ENCODE measurements at places on chromosomes 3 and 15.

- no peak overlapping the region for H3K27ac ChIP-seq
- H3K27me3 ChIP-seq = no peaks in the 10 kb centered on the region
- H3K4me3 ChIP-seq = peak overlapping the region; percentile 45
- peak; percentile 72 for DNase-seq
- H3K36me3 ChIP-seq = no peaks in the 10 kb centered on the region
These were observed 278.0 kb downstream of the FOXP1 start for GRCh38 chr3:71305231-71306206.

- H3K36me3 ChIP-seq = no peaks in the 10 kb centered on the region
- no peak overlapping the region for H3K27ac ChIP-seq
- H3K27me3 ChIP-seq = no peaks in the 10 kb centered on the region
- no peaks in the 10 kb centered on the region for H3K4me1 ChIP-seq
- DNase-seq = no peak
- no peak overlapping the region for H3K4me3 ChIP-seq
These were observed 222.2 kb upstream of the GADL1 start for GRCh38 chr3:31116651-31117050.

- H3K4me3 ChIP-seq = no peak overlapping the region
- peaks cover 3% of the 10 kb centered on the region for H3K4me1 ChIP-seq
- no peak for DNase-seq
These were observed 36.7 kb upstream of the HES1 start for GRCh38 chr3:194099215-194099614.

- H3K4me3 ChIP-seq = no peak overlapping the region
- no peak for DNase-seq
- H3K36me3 ChIP-seq = no peaks in the 10 kb centered on the region
- H3K27me3 ChIP-seq = no peaks in the 10 kb centered on the region
- H3K4me1 ChIP-seq = peaks cover 21% of the 10 kb centered on the region
- no peak overlapping the region for H3K27ac ChIP-seq
These were observed 46.1 kb downstream of the SMAD6 start for GRCh38 chr15:66747886-66748707.

DNA sequence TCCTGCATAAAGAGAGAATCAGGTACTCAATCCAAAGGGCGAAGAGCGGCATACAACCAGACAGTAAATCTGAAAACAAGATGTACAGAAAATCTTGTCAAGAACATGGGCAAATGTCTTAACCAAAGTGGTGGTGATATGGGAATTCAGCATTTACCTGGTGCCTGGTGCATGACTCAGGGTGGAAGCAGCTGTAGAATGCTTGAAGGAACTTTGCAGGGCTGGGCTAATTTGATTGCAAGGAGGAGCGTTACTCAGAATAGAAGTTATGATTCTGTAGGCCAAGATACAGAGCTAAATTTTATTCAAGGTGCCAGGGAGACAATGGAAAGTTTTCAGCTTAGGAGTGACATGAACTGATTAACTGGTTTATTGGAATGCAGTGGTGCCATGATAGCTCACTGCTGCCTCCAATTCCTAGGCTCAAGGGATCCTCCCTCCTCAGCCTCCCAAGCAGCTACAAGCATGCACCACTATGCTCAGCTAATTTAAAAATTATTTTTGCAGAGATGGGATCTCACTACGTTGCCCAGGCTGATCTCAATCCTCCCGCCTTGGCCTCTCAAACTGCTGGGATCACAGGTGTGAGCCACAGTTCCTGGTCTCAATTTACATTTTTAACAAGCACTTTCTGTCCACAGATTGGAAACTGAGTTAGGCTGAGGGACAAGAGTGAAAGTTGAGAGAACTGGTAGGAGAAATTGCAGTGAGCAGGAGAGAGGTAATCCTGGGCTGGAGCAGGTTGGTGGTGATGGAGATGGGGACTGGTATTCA lies 91.5 kb upstream of the TBC1D5 start:
- H3K4me1 ChIP-seq = no peaks in the 10 kb centered on the region
- H3K27ac ChIP-seq = no peak overlapping the region
- no peaks in the 10 kb centered on the region for H3K27me3 ChIP-seq
- H3K36me3 ChIP-seq = no peaks in the 10 kb centered on the region
- no peak overlapping the region for H3K4me3 ChIP-seq

DNA sequence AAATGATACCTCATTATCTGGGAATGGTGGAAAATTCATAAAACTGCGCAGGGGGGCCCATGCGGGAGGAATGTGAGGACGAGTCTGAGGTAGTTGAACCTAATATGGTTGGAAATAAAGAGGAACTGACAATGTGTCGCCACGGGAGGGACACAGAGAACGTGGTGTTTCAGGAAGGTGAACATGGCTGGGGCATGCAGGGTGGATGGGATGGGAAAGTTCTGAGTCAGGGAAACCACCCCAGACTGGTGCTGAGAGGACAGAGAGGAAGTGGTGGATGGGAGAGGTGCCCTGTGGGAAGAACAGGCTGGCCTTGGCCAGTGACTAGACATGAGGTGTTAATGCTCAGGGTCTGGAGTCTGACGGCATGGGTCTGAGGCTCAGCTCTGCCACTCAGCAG lies 137.1 kb upstream of the WNT5A start:
- no peak for DNase-seq
- H3K27me3 ChIP-seq = no peaks in the 10 kb centered on the region
- H3K27ac ChIP-seq = no peak overlapping the region

GRCh38 chr15:80462111-80462510 lies 57.9 kb downstream of the ARNT2 start:
- no peaks in the 10 kb centered on the region for H3K36me3 ChIP-seq
- no peaks in the 10 kb centered on the region for H3K27me3 ChIP-seq
- no peak for DNase-seq
- no peak overlapping the region for H3K27ac ChIP-seq
- no peak overlapping the region for H3K4me3 ChIP-seq
- no peaks in the 10 kb centered on the region for H3K4me1 ChIP-seq

DNA sequence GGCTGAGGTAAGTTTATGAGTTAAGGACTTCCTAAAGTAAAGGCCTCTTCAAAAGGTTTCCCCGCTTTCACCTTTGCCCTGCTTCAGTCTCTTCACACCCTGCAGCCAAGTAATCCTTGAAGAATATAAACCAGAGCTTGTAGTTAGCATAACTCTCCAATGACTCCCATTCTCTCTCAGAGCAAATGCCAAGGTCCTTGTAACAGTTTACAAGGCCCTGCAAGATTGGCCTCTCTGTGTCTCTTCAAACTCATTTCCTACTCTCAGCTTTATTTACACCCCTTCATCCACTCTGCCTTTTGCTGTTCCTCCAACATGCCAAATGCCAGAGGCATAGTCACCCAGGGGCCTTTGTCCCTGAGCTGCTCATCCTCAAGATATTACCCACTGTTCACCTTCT lies 60.5 kb upstream of the MME start:
- H3K27me3 ChIP-seq = no peaks in the 10 kb centered on the region
- no peak overlapping the region for H3K27ac ChIP-seq
- no peak overlapping the region for H3K4me3 ChIP-seq
- no peaks in the 10 kb centered on the region for H3K36me3 ChIP-seq
- no peak for DNase-seq

DNA sequence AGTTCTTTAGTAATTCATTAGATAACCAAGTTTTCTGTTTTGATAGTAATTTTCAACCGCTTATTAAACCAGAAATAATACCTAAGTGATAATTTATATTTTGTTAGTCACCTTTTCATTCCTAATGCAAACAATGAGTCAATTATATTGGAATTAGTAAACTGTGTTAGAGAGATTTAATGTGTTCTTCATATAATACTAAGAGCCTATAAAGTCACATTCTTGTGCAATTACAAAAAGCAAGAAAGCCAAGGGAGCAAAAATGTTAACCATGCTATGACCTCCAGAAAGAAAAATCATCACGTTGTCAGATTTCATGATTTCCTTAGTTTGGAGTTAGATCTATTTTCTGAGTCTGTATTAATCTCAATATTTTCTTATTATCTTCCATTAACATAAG lies 108.8 kb upstream of the SAMMSON start:
- no peak overlapping the region for H3K4me3 ChIP-seq
- H3K27ac ChIP-seq = no peak overlapping the region
- no peak for DNase-seq
- H3K27me3 ChIP-seq = peaks cover 2% of the 10 kb centered on the region

DNA sequence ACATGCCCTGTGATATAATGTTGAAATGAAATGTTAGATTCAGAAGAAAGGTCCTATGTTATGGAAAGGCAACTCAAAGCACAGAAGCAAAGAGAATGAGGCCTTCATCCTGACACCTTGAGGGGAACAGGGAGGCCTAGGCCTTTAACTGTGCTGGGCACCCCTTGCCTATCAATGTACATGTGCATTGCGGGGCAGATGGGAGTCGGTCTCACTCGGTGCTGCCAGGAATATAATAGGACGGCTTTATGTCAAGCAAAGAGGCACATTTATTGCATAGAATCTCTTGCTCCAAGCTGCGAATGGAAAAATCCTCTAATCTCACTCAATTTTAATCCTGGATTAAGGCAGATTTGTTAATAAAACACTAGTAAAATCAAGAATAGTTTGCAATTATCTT lies 301.0 kb upstream of the SOX14 start:
- H3K4me1 ChIP-seq = peaks cover 1% of the 10 kb centered on the region
- H3K36me3 ChIP-seq = no peaks in the 10 kb centered on the region
- no peak for DNase-seq
- no peaks in the 10 kb centered on the region for H3K27me3 ChIP-seq
- H3K4me3 ChIP-seq = no peak overlapping the region
- no peak overlapping the region for H3K27ac ChIP-seq

- H3K4me1 ChIP-seq = peaks cover 5% of the 10 kb centered on the region
- H3K4me3 ChIP-seq = no peak overlapping the region
- no peak overlapping the region for H3K27ac ChIP-seq
- H3K27me3 ChIP-seq = no peaks in the 10 kb centered on the region
- DNase-seq = no peak
These were observed 291.2 kb upstream of the C2CD4B start for GRCh38 chr15:62456011-62456920.

DNA sequence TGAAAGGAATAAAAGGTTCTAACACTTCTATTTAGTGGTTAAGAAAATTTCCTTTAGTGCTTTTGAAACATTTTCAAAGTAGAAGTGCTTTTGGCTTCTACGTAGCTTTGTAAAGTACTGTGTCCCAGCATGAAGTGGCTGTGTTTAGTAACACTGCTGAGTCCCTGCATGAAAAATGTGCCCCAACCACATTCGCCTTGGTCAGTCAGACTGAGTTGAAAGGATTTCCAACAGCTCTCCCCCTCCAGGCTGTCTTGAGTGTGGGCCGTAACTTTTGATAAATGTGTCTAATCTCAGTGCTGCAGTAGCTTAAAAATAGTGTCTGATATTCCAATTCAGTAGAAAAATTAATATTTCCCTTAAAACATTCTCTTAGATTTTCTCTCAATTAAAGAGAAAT lies 115.0 kb downstream of the NR1D2 start:
- H3K4me1 ChIP-seq = no peaks in the 10 kb centered on the region
- no peaks in the 10 kb centered on the region for H3K27me3 ChIP-seq
- DNase-seq = peak; percentile 18
- no peak overlapping the region for H3K27ac ChIP-seq
- H3K4me3 ChIP-seq = no peak overlapping the region

GRCh38 chr15:39403640-39404117 lies 177.2 kb upstream of the THBS1 start:
- no peak overlapping the region for H3K4me3 ChIP-seq
- no peaks in the 10 kb centered on the region for H3K4me1 ChIP-seq

- no peak overlapping the region for H3K4me3 ChIP-seq
- DNase-seq = no peak
- no peaks in the 10 kb centered on the region for H3K27me3 ChIP-seq
- no peaks in the 10 kb centered on the region for H3K36me3 ChIP-seq
These were observed 175.6 kb upstream of the ATP10A start for GRCh38 chr15:26038693-26039092.

DNA sequence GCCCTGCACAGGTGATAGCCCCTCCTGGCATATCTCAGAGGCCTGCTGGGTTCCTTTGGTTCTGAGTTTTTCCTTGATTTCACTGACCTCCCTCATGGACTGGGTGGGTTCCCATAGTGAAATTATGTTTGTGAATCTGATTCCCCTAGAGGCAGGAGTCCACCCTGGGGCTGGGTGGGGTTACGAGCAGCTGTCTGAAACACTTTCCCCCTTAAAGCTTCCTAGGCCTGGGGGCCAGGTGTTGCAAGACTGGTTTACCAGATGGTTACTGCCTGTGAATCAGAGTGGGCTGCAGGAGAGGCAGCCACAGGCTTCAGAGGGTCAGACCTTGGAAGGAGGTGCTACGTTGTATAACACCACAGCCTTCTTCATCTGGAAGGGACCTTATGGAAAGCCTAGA lies 34.3 kb downstream of the IL20RB start:
- H3K4me1 ChIP-seq = no peaks in the 10 kb centered on the region
- H3K27me3 ChIP-seq = no peaks in the 10 kb centered on the region
- H3K27ac ChIP-seq = no peak overlapping the region
- DNase-seq = no peak

GRCh38 chr3:5427938-5428337 lies 240.4 kb downstream of the EDEM1 start:
- DNase-seq = no peak
- H3K27ac ChIP-seq = no peak overlapping the region
- no peak overlapping the region for H3K4me3 ChIP-seq
- H3K36me3 ChIP-seq = no peaks in the 10 kb centered on the region

- H3K4me3 ChIP-seq = no peak overlapping the region
- H3K36me3 ChIP-seq = no peaks in the 10 kb centered on the region
- DNase-seq = no peak
- H3K27ac ChIP-seq = no peak overlapping the region
- no peaks in the 10 kb centered on the region for H3K27me3 ChIP-seq
These were observed 12.4 kb downstream of the ITGA11 start for GRCh38 chr15:68419301-68420175.

DNA sequence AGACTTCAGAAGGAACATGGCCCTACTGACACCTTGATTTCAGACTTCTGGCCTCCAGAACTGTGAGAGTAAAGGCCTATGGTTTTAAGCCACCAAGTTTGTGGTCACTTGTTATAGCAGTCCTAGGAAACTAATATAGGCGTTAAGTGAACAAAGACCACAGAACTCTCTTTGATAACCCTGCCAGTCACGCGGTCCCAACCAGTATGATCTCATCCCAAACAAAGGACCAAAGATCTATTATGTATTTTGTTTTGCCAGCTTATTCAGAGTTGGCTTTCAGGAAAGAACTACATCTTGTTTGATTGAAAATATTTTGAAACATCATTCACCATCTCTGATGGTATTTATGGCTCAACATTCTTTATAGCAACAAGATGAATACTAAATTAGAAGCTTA lies 294.4 kb upstream of the SLCO3A1 start:
- no peak overlapping the region for H3K4me3 ChIP-seq
- no peaks in the 10 kb centered on the region for H3K27me3 ChIP-seq
- peaks cover 4% of the 10 kb centered on the region for H3K4me1 ChIP-seq
- no peak overlapping the region for H3K27ac ChIP-seq
- H3K36me3 ChIP-seq = no peaks in the 10 kb centered on the region

DNA sequence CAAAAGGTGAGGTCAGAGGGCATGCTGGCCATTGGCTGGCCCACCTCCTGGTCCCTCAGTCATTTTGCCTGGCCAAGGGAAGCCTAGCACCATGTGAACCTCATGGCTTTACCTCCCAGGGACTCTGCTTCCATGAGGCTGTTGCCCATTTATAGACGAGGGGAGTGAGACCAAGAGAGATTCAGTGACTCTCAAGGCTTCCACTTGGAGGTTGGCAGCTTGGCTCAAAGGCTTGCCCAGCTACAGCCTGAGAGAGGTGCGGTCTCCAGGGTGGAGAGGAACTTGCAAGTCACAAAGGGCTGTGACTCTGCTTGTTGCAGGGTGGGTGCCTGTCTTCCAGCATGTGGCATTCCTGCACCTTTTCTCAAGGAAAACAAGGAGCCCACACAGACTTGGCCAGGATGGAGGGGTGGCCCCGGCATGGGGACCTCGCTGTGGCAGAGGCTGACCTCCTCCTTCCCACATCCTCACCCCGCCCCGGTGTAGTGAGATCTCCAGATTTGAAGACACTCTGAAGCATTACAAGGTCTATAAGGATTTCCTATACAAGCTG lies 24.5 kb downstream of the CFAP100 start:
- H3K36me3 ChIP-seq = no peaks in the 10 kb centered on the region
- no peak overlapping the region for H3K27ac ChIP-seq
- H3K4me1 ChIP-seq = peaks cover 11% of the 10 kb centered on the region
- no peaks in the 10 kb centered on the region for H3K27me3 ChIP-seq
- DNase-seq = no peak
